Thymus (tissue), 14 donors: ENCODE measurements at places on chromosomes 2 and 18. TPM values are rescaled to one million over a fixed set of nuclear protein-coding genes. Genes with fewer than 3 reads are reported as not detected.

- no peak for DNase-seq
Measured at GRCh38 chr18:78822171-78822948, 157.3 kb upstream of the SALL3 start.

- no peak for DNase-seq
Measured at GRCh38 chr18:43277164-43277600, at the start of gene SYT4. Gene SYT4, minus strand, starts transcription at chr18:43277490. Its CDS starts 209 bp downstream, at chr18:43277281.

TSPYL6 gene
- 0.02 TPM for polyA plus RNA-seq

KCNIP3 gene
- 5.3 TPM for polyA plus RNA-seq

EPB41L5 gene
- 4.9 TPM for polyA plus RNA-seq

DNA sequence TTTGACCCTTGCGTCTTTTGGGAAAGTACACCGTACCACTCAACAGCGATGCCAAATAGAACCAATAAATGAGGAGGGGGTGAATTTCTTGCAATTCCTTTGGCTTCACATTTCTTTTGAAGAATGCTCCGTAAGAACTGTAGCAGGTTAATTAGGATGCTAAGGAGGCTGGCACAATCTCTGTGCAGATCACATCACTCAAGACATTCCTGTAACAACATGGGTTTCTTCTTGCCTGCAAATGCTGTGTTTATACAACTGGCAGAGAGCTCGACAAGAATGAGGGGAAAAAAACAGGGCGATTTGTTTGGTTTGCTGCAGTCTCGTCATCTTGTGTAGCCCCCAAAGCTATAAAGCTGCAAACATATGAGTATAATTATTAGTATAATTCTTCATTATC lies 424.8 kb upstream of the DCC start:
- no peak for DNase-seq

C2orf15 gene
- polyA plus RNA-seq, result 2.3 TPM

DNAJC5G gene
- 0.02 TPM for polyA plus RNA-seq

GRCh38 chr2:145114726-145115125 lies 594.8 kb upstream of the ZEB2 start:
- DNase-seq, result no peak

DNA sequence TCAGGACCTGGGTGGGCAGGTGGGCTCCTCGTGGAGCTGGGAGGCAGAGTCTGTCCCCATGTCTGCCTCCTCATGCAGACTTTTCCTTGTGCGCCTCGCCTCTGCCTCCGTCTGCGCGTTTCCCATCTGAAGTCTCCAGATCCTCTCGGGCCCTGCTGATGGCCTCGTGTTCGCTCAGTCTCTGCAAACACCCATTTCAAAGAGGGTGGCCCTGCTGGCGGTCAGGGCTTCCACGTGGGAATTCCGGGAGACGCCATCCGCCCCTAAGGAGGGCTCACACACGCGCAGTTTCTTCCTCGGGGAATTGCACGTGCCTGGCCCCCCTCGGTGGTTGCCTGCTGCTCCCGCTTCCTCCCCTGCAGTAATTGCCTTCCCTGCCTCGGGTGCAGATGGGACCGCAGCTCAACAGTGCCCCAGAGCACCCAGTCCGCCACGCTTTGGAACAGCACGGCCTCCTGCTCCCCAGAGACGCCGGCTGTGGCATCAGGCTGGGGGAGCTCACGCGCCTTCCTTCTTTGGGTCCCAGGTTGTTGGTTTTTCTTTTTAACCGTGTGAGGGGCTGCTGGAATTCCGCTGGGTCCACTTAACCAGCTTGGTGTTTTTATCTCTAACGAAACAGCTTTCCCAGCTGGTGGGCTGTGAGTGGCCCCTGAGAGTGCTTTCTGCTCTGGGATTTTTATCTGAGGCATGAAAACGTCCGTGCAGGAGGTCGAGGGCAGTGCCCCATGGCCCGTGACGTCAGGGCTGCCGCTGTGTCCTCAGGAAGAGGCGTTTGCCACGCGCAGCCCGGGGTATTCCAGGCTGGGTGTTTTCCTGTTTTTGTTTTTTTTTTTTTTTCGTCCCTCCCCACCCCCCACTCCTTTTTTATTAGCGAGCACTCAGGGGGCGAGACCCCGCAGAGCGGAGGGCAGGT lies 16.1 kb downstream of the NFATC1 start:
- no peak for DNase-seq

- DNase-seq, result no peak
Measured at GRCh38 chr2:219902891-219903552, 275.6 kb downstream of the SLC4A3 start.

GRCh38 chr2:20568501-20569463 lies 82.1 kb downstream of the HS1BP3 start:
- no peak for DNase-seq

FSIP2 gene
- polyA plus RNA-seq, result 1.8 TPM

DNA sequence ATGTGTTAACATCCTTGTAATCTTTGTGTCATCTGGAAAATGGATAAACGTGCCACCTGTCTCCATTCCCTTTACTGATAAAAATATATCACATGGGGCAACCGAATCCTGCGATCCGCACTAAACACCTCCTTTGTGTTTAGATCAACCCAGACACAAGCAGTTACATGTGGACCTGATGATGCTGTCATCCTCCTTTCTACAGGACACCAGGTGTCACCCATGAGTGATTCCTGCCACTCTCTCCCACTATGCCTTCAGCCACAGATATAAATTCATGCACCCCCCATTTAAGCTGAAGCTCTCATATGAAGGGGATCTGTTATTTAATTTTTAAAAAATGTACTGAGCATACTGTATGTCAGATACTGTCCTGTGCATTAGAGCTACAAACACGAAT lies 81.3 kb downstream of the VIT start:
- DNase-seq, result no peak

GRCh38 chr2:152646775-152647174 lies 70.5 kb downstream of the PRPF40A start:
- DNase-seq, result no peak

GRCh38 chr2:123035541-123035940 lies 989.5 kb upstream of the CNTNAP5 start:
- no peak for DNase-seq

- no peak for DNase-seq
Measured at GRCh38 chr18:42706029-42706608, 409.4 kb downstream of the RIT2 start.

DNA sequence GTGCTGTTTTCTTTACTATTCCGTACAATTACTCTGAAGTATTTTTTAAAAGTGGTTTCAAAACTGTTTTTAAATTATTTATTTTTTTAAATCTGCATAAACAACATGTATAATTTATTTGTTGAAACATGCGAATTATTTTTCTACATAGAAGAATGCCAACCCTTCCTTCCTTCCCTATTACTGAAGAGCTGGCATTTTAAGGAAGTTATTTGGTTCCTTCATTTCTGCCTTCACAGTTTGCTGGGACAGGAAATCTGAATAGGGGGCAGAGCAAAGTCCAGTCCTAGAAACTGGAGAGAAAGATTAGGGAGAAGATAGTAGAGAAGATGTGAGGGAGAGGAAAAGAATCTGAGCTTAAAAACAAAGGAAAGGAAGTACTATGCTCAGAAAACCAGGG lies 146.7 kb upstream of the ACVR2A start:
- DNase-seq, result no peak

- no peak for DNase-seq
Measured at GRCh38 chr2:24469148-24469650, 21.9 kb upstream of the NCOA1 start.

TFCP2L1 gene
- 1.6 TPM for polyA plus RNA-seq

DNA sequence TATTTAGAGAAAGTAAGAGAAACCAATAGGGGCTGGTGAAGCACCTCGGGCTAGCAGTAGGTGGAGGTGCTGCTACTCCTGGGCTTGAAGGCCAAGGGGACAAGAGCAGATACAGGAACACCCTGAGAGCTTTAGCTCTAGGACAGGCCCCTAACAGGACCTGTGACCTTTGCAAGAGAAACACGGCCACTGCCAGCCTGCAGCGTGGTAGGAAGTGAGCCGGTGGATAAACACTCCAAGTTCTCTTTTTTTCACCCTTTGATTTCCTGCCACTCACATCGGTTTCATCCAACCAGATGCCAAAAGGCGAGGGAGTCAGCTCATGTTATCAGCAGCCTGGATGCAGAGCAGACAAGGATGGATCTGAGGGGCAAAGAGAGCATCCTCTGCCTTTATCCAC lies 66.8 kb upstream of the SPRED2 start:
- DNase-seq, result no peak

GRCh38 chr2:143451642-143452281 lies 322.5 kb downstream of the ARHGAP15 start:
- DNase-seq, result no peak
